ENCODE measurements at places on chromosomes 12 and 14.

DNA sequence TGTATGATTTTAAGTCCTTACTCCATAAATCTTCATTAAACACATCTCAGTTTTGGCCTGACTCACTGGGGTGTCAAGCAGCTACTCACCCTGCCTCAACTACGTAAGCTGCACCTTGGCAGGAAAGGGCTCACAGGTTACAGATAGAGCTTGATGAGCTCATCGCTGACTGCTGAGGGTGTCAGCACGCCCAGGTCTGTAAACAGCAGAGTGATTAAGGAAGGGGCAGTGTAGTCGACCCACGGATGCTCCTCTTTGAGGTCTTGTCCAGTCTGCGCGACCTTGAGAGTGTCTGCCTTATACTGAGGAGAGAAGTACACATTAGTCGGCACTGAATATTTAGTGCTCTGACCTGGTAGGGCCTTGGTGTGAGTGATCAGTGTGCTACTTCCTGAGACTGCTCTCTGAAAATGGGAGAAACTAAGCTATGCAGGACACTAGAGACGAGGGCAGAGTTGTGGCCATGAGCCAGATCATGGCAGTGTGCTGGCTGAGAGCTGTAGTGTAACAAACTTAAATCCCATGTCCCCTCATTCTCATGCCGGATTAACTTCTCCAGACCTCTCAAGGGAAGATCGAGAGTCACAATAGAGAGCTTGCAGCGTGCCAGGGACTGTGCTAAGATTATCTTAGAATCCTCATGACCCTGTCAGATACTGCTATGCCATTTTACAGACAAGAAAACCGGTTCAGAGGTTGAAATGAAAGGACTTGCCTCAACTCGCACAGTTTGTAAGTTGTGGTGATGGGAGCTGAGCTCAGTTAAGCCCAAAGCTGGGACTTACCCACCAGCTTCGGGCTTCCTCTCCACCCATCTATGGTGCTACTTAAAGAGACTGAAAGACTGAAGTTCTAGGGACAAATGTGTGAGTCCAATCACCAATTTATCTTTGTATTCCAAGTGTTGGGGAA, 11.6 kb downstream of the EIF2B1 start:
- DNase-seq, result no peak

DNA sequence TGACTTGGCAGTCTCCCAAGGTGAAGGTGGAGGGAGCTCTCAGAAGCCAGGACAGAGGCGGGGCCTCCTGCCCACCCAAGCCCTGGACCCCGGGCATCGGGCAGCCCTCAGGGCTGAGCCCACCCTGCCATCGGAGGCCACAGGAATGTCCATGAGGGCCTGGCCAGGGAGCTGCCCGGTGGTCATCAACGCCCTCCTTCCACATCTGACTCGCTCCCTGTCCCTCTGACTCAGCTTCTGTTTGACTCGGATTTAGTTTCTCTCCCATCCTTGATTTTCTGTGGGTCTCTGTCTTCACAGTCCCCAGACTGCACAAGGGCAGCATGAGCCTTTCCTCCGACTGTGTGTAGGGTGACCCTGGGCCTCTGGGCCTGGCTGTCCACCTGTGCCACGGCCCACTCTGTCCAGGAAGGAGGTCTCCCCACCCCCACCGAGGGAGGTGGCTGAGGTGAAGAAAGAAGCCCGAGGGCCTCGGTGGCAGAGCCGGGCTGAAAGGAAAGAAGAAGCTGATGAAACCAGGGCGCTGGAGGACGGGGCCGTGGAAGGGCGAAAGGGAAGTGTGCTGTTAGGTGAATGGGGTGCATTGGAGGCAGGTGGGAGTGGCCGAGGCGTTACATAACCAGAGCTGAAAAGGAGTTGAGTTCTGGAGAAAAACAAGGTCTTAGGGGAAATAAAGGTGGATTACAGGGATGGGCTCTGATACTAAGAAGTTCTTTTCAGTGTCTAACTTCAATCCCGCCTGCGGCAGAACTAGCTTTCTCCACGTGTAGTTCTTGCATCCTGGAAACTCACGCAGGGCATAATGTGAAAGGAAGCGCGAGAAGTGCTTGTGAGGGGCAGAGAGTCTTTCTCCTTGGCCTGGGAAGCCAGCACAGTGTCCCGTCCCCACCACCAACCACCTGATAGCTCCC, 16.7 kb upstream of the TMEM106C start:
- peak; percentile 69 for DNase-seq

GRCh38 chr12:14327711-14328110, 37.8 kb upstream of the ATF7IP start:
- DNase-seq, result no peak

GRCh38 chr14:42504433-42504832, 897.8 kb downstream of the LRFN5 start:
- DNase-seq, result no peak

DNA sequence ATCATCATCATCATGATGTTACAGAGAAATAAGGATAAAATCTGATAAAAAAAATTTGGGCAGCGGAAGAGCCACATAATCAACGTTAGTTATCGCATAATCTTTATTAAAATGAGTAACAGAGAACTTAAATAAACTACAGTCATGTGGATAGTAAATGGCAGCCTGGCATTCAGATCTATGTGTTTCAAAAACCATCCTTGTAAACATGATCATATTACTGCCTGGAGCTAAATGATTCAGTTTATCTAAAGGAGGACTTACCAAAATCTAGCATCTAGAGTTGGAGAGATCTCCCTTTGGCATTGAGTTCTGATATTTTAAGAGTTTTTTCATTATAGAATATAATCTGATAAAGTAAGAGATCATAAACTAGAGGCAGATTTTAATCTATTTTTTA, 200.1 kb upstream of the MGAT4C start:
- DNase-seq, result peak; percentile 10

DNA sequence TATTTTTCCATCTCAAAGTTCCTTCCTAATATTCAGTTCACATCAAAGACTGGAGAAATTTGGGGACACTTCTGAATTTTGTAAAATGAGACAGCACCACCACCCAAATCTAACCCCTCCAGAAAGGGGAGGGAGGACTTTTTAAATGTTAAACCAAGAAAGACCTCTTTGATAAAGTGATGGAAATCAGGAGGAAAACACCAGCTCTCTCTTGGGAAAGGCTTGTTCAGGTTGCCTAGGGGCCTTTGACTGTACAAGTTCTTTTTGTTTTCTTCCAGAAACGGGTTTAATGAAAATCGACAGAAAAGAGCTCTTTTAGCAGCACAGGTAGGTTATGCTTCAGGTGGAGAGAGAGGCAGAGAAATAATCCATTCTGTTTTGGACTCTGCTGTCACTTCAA, 112.3 kb downstream of the OTOGL start:
- DNase-seq, result no peak

GRCh38 chr12:6382371-6382770, 1.6 kb upstream of the LTBR start:
- DNase-seq, result no peak

GRCh38 chr12:1932264-1932777, 13.9 kb upstream of the CACNA2D4 start:
- no peak for DNase-seq

DNA sequence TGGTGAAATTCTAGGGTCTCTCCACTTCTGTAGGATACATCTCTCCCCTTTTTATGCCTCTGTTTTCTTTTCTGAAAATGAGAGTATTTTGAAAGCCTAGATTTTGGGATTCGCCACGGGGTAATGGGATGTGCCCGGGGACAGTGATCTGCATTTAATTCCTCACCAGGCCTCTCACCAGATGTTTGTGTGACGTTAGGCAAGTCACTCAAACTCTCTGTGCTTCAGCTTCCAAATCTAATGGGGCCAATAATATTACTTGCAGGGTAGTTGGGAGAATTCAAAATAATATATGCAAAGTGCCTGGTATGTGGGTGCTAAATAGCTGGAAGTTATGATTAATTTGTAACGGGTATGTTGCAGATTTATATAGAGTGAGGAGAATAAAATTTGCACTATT, 78.8 kb downstream of the C12orf75 start:
- no peak for DNase-seq

GRCh38 chr12:11595080-11595479, 54.4 kb upstream of the ETV6 start:
- DNase-seq, result no peak

GRCh38 chr14:55773984-55774545, 194.1 kb downstream of the KTN1 start:
- DNase-seq, result no peak

DNA sequence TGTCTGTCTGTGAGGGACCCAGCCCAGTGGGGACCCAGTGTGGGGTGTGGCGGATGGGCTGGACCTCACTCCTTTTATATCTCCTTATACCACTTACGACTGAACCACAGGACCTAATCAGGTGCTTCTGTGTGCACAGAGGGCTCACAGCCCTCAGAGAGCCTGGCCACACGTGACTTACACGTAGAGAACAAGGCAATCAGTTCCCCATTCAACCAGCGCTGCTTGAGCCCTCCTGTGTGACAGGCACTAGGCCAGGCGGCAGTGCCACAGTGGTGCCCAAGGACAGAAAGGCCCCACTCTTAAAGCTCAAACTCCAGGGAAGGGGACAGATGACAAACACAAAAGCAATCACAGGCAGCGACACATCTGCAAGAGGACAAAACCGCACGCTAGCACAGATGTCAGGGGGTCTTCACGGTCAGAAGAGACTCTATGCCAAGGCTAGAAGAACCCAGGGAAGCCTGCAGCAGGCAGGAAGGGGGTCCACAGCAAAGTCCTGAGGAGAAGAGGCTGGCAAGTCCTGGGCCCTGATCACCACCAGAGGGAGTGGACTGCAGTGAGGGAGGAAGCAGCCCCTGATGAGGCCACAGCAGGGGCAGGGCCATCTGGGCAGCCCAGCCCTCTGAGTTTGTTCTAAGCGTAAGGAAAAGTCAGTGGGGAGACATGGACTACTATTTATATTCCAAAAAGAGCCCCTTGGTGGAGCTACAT, 39.3 kb downstream of the SETD3 start:
- no peak for DNase-seq

GRCh38 chr12:100927826-100928225, 133.2 kb downstream of the ANO4 start:
- peak; percentile 5 for DNase-seq

Data from HTR-8/SVneo (cell line).